ENCODE measurements at places on chromosomes 1 and 21.
A peak's percentile ranks its signal among the peaks of the same experiment; 100 is the strongest.

DNA sequence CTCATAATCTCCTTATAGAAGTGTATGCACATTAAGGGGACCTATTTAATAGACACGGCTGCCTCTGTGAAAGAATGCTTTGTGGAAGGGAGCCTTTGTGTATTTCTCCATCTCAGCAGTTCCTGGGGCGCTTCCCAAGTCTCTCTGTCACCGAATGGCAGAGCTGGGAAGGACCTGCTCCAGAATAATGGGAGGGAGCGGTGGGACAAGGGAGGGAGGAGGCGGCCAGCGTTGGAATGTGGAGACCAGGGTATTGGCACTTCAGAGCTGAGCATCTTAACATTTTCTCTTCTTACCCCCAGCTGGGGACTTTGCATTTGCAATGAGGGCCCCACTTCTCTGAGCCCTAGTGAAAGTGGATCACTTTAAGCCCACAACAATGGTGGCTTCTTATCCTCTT, 23.9 kb downstream of the CACHD1 start:
- DNase-seq: no peak

DNA sequence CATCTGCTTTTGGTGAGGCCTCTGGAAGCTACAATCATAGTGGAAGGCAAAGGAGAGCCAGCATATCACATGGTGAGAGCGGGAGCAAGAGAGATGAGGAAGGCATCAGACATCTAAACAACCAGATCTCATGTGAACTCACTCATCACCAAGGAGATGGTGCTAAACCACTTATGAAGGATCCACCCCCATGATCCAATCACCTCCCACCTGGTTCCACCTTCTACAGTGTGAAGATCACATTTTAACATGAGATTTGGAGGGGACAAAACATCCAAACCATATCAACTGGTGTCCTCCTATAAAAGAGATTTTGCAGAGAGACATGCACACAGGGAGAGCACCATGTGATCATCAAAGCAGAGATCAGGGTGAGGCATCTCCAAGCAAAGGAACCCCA, 578.6 kb downstream of the MATN1 start:
- DNase-seq: no peak

- DNase-seq: peak; percentile 79
Observed at GRCh38 chr1:227315629-227316346, 2.5 kb downstream of the CDC42BPA start.

GRCh38 chr1:9451081-9451480, 88.2 kb upstream of the SLC25A33 start:
- DNase-seq: no peak

DNA sequence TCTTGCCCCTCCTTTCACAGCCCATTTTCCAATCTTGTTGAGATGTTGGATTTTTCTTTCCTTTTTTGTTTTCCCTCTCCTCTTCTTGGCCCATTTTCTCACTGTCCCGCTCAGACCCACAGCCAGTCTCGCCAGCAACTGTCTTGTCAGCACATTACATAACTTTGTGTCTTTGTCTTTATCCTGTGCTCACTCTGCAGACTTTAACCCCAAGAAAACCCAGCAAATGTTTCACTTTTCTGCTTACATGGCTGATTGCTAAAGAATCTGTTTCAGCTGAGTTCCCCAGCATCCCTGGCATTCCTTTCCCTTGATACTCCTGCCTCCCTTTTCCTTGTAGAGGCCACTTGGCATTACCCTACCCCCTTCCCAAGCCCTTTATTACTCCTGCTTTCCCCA, 74.6 kb downstream of the ZNF648 start:
- DNase-seq: no peak

- no peak for DNase-seq
Observed at GRCh38 chr1:95282518-95282895, 48.5 kb downstream of the RWDD3 start.

DNA sequence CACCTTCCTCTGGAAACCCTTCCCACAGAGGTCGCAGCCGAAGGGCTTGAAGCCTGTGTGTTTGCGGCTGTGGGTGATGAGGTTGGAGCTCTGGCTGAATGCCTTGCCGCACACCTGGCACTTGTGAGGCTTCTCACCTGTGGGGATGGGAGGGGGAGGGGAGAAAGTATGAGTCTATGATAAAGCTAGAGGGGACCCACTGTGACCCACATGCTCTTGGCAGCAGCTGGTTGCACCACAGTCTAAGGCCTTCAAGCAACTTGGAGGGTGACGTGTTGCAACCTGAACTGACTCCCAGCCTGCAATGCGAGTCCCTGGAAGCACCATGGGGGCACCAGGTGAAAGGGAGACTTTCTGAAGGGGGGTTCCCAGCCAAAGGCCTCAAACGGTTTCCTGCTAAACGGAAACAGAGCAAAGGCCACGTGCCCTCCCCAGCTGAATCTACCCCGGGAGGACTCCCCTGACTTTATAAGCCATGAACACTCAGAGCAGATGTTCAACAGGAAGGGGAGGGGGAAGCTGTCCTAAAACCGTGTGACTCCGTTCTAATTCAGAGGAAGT, 10.6 kb downstream of the GFI1 start:
- no peak for DNase-seq

DNA sequence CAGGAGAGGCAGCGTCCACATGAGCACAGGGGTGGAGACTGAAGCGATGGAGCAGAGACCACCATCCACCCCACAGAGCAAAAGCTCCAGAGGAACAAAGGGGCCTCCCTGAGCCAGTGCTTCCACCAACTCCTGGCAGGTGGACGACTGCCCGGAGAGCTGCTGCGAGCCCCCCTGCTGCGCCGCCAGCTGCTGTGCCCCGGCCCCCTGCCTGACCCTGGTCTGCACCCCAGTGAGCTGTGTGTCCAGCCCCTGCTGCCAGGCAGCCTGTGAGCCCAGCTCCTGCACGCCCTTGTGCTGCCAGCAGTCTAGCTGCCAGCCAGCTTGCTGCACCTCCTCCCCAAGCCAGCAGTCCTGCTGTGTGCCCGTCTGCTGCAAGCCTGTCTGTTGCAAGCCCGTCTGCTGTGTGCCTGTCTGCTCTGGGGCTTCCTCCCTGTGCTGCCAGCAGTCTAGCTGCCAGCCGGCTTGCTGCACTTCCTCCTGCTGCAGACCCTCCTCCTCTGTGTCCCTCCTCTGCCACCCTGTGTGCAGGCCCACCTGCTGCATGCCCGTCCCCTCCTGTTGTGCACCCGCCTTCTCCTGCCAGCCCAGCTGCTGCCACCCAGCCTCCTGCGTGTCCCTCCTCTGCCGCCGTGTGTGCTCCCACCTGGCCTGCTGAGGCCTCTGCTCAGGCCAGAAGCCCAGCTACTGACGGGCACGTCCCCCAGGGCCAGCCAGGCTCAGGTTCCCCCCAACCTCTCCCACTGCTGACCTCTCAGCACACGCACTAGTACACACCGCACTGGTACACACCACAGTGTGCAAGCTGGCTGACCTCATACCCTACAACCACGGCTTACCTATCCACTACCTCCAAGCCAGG, 5.4 kb downstream of the KRTAP10-12 start:
- no peak for DNase-seq

GRCh38 chr21:43899307-43900077, 34.5 kb downstream of the AGPAT3 start:
- no peak for DNase-seq

DNA sequence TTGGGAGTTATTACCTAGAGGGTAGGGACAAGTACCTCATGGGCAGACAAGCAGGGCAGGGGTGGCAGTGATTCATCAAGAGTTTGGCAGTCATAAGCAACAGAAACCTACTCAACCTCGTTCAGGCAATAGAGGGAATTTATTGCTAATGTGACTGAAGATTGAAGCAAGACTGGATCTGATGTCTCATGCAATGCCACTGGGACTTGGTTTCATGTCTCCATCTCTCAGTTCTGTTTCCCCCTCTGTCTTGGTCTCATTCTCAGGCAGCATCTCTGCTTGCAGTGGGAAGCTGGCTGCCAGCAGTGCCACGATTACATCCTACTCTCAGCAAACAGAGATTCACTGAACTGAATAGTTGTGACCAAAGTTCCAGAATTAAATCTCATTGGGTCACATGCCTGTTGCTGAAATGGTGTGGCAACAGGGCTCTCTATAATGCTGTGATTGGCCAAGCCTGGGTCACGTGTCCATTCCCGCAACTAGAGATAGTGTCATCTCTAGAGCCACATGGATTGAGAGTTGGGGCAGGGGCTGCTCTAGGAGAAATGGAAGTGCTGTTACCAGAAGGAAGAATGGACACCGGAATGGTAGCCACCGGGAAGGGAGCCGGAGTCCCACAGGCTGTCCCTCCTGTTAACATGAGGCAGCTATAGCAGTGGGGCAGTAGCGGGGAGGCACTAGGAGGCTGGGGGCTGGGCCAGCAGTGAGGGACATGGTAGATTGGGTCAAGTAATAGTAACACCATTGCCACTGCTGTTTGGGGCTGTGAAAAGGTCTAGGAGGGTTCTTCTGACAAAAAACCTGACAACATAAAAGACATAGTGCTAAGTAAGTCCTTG, 3.9 kb upstream of the CDC42 start:
- no peak for DNase-seq

DNA sequence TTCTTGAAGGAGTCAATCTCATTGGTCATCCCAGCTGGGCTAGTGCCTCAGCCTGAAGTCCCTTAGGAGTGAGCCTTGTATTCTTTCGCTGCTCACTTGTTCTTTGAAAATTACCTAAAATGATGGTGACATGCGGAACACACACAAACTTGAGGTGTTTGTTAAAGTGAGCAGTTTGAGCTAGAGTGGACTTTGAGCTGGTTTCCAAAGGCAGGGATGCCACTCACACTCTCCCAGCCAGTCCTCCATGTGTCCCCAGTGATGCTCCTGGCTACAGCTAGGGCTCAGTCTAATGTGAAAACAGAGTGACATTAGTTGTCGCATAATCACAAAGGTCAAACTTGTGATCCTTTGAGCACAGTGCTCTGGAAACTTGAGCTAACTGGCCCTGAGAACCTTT, 84.3 kb downstream of the DTL start:
- DNase-seq: no peak

- DNase-seq: no peak
Observed at GRCh38 chr1:178579562-178579961, 66.7 kb downstream of the TEX35 start.

DNA sequence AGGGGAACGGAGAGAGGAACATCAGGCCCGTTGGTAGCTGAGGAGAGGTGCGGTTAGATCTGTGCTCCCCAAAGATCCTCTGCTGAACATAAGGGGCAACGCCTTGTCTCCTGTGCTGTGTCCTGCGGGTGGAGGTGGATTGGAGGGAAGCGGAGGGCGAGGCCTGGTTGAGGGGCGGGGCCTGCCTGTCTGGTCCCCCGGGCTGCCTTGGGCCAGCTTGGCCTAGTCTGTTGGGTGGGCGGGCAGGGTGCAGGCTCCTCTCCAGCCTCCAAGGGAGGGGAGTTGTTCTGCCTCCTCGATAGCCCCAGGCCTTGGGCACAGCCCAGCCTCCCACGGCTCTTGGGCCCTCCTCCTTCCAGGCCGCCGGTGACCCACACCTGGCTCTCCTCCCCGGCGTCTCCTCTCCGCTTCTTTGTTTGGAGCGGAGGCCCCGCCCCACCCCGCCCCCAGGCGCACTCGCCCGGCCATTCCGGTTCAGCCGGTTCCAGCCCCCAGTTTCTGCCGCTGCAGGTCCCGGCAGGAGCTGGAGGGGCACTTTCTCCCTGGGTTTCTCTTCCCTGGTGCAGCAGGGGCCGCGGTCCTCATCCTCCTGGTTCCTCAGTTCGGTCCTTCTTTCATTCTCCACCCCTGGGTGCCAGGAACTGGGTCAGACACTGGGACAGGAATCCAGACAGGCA, 19.4 kb downstream of the PTPRF start:
- DNase-seq: peak; percentile 51

DNA sequence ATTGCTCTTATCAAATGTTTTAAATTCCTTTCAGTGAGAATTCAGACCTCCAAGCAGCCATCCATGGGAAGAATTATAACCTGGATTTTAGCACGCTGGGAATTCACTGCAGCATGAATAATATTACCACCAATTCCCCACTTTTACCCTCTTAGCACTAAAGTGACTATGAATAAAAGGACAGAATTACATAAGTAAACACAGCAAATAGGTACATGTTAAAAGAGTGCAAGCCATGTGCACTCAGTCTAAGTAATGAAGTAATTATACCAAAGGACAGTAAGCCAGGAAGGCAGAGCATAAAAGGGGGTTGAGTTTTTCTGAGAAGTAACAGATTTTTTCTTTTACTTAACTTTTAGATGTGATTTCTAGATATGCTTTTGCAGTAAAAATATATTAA, 176.3 kb downstream of the DENND1B start:
- no peak for DNase-seq

GRCh38 chr1:111739925-111740765, 950 bp upstream of the INKA2 start:
- DNase-seq: peak; percentile 71

DNA sequence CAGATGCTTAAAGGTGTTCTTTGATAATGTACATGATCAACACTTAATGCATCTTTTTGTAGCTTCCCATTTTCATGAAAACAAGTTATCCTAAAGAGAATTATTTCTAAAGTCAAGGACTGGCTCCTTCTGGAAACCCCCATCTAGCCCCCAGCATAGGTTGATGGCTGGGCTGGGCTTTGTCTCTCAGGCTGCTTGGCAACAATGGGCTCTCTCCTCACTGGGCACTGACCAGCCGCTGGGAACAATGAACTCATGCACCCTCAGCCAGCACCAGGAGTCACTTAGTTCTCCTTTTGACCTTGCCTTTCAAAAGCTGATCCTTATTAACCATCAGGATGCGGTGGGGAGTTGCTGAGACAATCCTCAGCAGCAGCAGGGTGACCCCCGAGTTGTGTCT, 293.0 kb upstream of the PLXNA2 start:
- DNase-seq: no peak

DNA sequence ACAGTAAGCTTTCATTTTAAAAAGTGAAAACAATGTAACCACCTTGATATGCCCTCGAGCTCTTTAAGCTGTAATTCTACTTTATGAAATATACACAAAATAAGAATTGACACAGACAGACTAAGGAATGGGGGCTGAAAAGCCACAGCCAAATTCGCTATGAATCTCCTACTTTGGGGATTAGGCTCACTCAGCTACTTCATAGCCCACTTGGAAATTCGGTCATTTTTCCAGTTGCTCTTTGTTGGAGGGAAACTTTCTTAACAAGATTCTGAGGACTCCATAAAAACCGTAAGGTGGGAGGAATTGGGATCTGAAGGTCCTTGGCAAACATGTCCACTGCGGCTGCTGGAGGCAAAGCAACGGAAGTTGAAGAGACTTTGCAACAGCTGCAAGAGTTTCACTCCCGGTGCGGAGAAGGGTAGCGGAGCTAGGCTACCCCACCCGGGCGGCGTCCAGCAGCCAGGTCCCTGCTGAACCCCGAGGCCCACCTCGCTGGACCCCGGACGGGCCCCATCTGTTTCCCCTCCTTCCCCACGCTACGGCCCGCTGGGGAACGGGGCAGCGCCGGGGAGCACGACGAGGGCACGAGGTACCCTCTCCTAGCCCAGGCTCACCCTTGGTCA, 634 bp downstream of the MYCBP start:
- peak; percentile 43 for DNase-seq

DNA sequence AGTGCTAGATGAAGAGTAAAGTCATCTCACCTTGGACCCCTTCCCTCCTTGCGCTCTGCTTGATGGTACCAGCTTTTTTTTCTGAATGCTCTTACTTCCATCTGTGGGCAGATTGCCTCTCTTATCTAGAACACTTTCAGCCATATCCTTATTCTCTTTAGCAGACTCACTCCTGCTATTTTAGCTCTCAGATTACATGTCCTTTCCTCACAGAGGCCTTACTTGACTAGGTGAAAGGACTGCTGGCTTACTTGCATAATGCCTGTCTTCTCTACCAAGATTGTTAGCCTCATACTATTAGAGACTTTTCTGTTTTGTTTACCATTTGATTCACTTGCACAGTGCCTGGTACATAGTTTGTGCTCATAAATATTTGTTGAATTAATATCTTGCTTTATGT, 9.3 kb downstream of the IFI44 start:
- no peak for DNase-seq

- no peak for DNase-seq
Observed at GRCh38 chr1:29415861-29416260, 179.5 kb downstream of the PTPRU start.

Measured in lung microvascular endothelial cell (primary cell).